Right atrium auricular region (tissue), 2 donors: ENCODE measurements at places on chromosomes 5 and 9. TPM values are rescaled to one million over a fixed set of nuclear protein-coding genes. Genes with fewer than 3 reads are reported as not detected.

DNA sequence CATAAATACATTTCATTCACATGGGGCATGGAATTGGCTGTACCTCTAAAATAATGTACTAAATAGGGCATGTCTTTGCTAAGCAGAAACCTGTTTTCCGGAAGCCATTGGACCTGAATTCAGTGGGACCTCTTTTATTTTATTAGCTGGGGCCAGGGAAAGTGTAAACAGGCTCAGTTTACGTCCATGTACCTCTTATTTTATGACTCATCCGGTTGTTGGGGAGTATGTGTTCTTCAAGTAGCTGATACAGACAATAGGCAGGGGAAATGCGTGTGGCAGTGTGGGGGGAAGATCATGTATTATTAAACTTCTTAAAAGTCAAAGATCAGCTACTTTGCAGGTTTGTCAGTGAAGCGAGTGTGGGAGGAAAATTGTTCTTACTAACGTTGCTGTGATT, 1.4 kb upstream of the GDNF start:
- no peak for DNase-seq

- DNase-seq, result no peak
Measured at GRCh38 chr9:36847781-36848673, 186.0 kb downstream of the PAX5 start.

Gene PCDHGC5
- total RNA-seq, result 1.7 TPM

Gene FREM1
- total RNA-seq, result 2.4 TPM

Gene PCDHB14
- 4.3 TPM for total RNA-seq
